ENCODE measurements at places on chromosomes 3 and 15. TPM values are rescaled to one million over a fixed set of nuclear protein-coding genes. Genes with fewer than 3 reads are reported as not detected.

The CAMP gene
- 27.3 TPM for total RNA-seq

The NLGN1 gene
- 0.21 TPM for total RNA-seq

The BDH1 gene
- total RNA-seq, result 16.0 TPM

The TICRR gene
- total RNA-seq, result 0.21 TPM

The AMOTL2 gene
- total RNA-seq, result 114 TPM

The CCDC39 gene
- not detected for total RNA-seq

The DNAH12 gene
- total RNA-seq, result under 0.01 TPM

The C3orf52 gene
- total RNA-seq, result 40.0 TPM

The TRANK1 gene
- total RNA-seq, result 4.6 TPM

The MEX3B gene
- 0.64 TPM for total RNA-seq

The ZDHHC23 gene
- 0.85 TPM for total RNA-seq

The PRTG gene
- total RNA-seq, result under 0.01 TPM

The RBPMS2 gene
- total RNA-seq, result not detected

The RNU5B-1 gene
- not detected for total RNA-seq

The CCRL2 gene
- total RNA-seq, result not detected

The TMIE gene
- total RNA-seq, result 0.85 TPM

The NANOGP8 gene
- 0.24 TPM for total RNA-seq

The MAP3K13 gene
- total RNA-seq, result 24.3 TPM

The GOLGA6L4 gene
- 0.21 TPM for total RNA-seq

Data from tracheal epithelial cell (primary cell).